ENCODE measurements at places on chromosomes 6 and 20. TPM values are rescaled to one million over a fixed set of nuclear protein-coding genes. Genes with fewer than 3 reads are reported as not detected.

- no peak for DNase-seq
These were observed 92.4 kb downstream of the PRND start for GRCh38 chr20:4813863-4814695.

DNA sequence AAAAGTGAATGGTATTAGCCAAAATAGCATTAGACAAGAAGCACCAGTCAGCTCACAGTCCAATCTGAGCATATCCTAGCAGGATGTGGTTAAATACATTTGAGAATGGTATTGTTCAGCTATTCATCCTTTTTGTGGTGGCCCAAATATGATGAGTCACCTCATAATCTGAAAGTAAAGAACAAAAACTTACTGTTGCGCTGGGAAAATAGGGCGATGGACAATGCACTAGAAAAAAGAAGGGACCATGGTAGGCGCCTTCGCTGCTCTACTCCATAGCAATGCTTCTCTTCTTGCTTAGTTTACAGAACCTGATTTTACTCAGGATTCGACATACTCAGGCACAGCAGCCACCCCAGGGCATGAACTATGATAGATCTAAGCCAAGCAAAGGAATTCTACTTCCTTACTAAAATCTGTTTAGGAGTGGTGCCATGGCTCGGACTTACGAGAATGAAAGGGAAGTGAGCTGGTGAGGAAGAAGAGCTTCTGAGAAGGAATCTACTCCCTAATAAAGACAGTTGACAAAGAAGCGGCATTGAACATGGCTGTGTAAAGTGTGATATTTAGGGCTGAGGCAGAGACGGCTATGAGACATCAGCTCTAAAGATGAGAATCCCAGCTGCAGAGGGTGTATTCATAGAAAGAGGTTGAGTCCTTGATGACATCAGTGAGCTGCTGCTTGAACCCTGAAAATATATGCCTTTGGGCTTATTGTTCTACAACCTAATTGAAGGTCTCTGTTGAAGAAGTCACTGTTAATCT, 16.6 kb upstream of the FBXO9 start:
- no peak for DNase-seq

Gene ANKS1A
- 12.2 TPM for total RNA-seq

DNA sequence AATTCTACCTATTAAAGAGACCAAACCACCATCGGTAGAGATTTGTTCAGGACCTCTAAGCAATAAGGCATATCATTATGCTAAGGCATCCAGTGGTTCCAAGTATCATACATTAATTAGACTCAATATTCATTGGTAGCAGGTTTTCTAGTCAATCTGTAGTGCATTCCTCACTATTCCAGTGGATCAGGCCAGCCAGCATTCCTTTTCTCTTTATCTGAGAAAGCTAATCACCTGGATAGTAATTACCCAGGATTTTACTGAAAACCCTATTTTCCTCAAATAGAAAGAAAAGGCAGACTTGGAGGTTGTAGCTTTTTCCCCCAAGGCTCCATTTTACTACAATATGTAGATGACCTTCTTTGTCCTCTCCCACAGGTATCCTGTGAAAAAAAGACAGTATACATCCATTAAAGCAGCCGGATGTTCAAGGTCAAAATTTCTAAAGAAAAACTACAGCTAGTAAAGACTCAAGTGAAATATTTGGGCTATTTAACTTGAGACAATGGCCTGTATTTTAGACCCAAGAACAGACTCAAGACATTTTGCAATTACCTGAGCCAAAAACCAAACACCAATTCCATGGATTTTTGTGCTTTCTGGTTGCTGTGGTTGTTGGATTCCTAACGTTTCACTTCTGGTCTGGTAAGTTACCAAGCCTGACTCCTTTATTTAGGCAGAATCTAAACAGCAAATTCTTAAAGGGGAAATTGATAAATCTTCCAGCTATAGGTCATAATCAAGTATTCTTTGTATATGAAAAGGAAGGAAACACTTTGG, 149.1 kb upstream of the MOCS1 start:
- DNase-seq, result no peak

- DNase-seq, result no peak
These were observed 193.6 kb upstream of the SLC24A3 start for GRCh38 chr20:19018881-19019280.

- DNase-seq, result no peak
These were observed 1.4 kb downstream of the LRFN2 start for GRCh38 chr6:40585651-40586269.

GRCh38 chr6:136347847-136348246, 58.2 kb upstream of the BCLAF1 start:
- DNase-seq, result no peak

DNA sequence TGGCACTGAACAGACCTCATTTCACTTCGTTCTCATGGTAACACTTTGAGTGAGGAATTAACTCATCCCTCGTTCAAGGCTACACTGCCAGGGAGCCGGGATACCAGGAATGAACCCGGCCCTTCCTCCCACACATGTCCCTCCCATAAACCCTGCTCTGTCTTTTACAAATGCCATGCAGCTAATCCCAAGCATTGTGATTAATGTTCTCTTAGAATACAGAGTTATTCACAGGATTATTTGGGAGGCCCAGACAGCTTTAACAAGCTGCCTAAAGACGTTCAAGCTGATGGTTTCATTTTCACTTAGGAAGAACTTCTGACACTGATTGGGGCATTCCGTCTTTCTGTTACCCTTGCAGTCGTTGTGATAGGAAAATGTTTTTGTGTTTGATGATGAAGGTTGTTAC, 42.5 kb upstream of the CD83 start:
- DNase-seq, result no peak

Gene ADGRF4
- not detected for total RNA-seq

DNA sequence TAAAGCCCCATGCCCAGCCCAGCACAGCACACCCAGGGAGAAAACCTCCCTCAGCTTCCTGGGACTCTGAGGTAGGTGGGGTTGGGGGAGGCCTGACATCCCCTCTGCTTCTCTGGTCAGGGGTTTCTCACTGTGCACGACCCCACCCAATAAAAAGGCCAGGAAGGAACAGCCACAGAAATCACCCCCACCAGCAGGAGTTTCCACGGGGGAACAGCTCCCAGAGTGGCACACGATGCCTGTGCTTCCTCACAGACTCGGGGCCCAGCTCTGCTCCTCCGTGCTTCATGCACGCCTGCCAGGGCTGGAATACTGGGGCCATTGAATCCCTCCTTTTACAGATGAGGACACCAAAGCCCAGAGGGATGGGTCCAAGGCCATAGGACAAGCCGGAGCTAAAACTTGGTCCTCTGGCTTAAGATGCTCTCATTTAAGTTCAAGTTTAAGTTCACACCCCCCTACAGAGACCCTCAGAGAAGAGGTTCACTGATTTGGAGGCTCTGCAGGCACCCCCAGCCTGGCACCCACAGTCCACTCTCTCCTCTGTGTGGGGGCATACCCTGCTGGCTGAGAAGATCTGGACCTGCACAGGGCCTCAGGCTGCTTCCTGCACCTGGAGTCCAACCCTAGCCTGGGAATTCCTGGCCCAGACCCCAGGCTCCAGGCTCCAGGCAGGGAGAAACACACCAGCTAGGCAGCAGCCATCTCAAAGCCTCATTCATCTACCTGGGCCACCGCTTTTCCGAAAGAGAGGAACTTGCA, 14.3 kb downstream of the ACSS1 start:
- no peak for DNase-seq

- DNase-seq, result no peak
These were observed at the start of gene MUC21 for GRCh38 chr6:30983439-30983838. Gene MUC21, plus strand, starts transcription at chr6:30983718. Its CDS starts 241 bp downstream, at chr6:30983959.

Gene GPLD1
- total RNA-seq, result 10.6 TPM

Gene FNDC1
- total RNA-seq, result 1.2 TPM

Gene COX4I2
- total RNA-seq, result 1.2 TPM
